ENCODE measurements at places on chromosomes 7 and 10. TPM values are rescaled to one million over a fixed set of nuclear protein-coding genes. Genes with fewer than 3 reads are reported as not detected.

The CRYGN gene
- 10.3 TPM for total RNA-seq

The IFIT1B gene
- 1.4 TPM for total RNA-seq

The AGAP5 gene
- total RNA-seq = 5.8 TPM

The OR6B1 gene
- total RNA-seq = not detected

- peak overlapping the region; percentile 16 for H3K4me3 ChIP-seq
- no peak overlapping the region for H3K27ac ChIP-seq
- H3K36me3 ChIP-seq = peaks cover 39% of the 10 kb centered on the region
Measured at GRCh38 chr10:133087045-133087678, 562 bp upstream of the ADGRA1 start.

DNA sequence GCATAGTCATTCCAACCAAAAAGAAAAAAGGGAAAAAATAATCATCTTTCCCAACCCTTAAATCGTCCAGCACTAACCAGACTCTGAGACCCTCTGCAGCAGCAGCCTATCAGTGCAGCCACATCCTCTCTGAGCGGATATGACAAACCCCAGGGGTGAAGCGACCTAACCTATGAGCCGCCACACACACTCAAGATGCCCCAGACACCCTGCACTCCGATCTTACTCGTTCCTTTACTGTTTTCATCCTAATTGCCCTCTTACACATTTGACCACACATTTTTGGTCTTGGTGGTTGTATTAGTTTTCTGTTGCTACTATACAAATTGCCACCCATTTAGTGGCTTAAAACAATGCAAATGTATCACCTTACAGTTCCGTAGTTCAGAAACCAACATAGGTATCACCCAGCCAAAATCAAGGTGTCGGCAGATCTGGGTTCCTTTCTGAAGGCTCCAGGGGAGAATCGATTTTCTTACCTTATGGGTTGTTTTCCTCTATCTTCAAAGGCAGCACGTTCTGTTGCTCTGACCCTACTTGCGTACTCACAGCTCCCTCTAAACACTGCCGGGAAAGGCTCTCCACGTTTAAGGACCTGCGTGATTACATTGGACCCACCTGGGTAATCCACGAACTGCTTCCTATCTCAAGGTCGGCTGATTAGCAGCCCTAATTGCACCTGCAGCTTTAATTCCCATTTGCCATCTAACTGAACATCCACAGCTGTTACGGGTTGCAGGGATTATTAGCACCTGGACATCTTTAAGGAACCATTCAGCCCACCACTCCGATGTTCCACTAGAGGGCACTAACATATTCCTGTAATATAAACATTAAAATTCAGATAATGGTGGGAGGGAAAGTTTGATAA, 37.3 kb upstream of the PRSS1 start:
- no peak overlapping the region for H3K27ac ChIP-seq
- no peak overlapping the region for H3K4me3 ChIP-seq
- H3K4me1 ChIP-seq = no peaks in the 10 kb centered on the region

GRCh38 chr10:101032637-101033224, 1.7 kb downstream of the SFXN3 start:
- peaks cover 48% of the 10 kb centered on the region for H3K4me1 ChIP-seq
- peak overlapping the region; percentile 88 for H3K27ac ChIP-seq
- peaks cover 15% of the 10 kb centered on the region for H3K27me3 ChIP-seq
- peak overlapping the region; percentile 86 for H3K4me3 ChIP-seq
- H3K36me3 ChIP-seq = peaks cover 26% of the 10 kb centered on the region

DNA sequence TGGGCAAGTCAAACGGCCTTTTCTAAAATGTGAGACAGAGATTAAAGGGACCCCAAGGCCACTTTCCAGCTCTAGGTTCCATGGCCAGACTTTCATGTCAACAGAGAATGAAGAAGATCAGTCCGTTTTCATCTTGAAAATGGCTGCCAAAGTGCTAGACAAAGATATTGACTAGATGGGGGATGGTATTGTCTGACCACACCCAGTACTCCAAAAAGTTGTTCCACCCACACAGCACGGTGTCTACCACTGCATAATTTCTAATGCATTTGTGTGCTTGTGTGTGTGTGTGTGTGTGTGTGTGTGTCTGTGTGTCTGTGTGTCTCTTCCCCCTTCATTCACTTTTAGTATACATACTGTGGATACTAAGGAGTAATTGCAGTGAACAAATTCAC, 1.3 kb downstream of the COL1A2 start:
- DNase-seq = no peak
- peaks cover 12% of the 10 kb centered on the region for H3K27me3 ChIP-seq
- peak overlapping the region; percentile 98 for H3K27ac ChIP-seq
- peaks cover 17% of the 10 kb centered on the region for H3K4me1 ChIP-seq

GRCh38 chr7:12570168-12570533, 369 bp upstream of the SCIN start:
- peak overlapping the region; percentile 49 for H3K4me3 ChIP-seq
- H3K4me1 ChIP-seq = peaks cover 13% of the 10 kb centered on the region
- peaks cover 24% of the 10 kb centered on the region for H3K27me3 ChIP-seq
- no peak for DNase-seq

- DNase-seq = no peak
- H3K27ac ChIP-seq = peak overlapping the region; percentile 29
- H3K36me3 ChIP-seq = peaks cover 28% of the 10 kb centered on the region
Measured at GRCh38 chr10:119831656-119832055, 41.0 kb downstream of the MCMBP start.

GRCh38 chr10:126977216-126977615, 72.0 kb downstream of the DOCK1 start:
- H3K27me3 ChIP-seq = no peaks in the 10 kb centered on the region
- no peak overlapping the region for H3K4me3 ChIP-seq
- no peak for DNase-seq
- peaks cover 4% of the 10 kb centered on the region for H3K4me1 ChIP-seq

DNA sequence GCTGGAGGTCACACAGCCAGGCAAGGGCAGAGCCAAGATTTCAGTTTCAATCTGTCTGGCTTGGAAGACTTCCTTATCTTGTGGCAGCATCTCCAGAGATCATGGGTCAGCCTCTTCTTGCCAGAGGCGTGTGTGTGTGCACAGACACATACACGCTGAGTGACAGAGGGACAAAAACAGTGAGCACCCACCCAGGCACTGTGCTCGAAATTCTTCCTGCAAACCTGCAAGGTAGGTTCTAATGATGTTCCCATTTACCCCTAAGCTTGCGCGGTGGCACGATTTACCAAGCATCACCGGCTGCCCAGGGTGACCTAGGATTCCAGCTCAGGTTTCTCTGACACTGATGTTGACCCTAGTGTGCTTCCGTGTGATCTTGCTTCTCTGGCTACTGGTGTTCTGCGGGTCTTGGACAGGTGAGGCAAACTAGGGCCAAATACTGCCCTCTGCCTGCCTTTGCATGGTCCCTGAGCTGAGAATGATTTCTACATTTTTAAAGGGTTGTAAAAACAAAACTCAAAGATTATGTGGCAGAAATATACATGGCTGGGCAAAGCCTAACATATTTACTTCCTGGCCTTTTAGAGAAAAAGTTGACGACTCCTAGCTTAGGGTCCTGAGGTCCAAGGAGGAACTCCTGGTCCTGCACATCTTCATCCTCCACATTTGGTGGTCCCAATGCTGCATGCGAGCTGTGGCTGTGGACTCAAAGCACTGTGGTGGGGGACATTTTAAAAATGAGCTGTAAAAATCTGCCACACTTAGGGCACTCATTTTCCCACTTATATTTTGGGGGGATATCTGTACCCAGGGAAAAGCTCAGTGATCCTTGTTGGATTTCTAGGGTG, 268.5 kb downstream of the RPS24 start:
- H3K4me3 ChIP-seq = peak overlapping the region; percentile 57
- H3K27me3 ChIP-seq = no peaks in the 10 kb centered on the region
- H3K4me1 ChIP-seq = peaks cover 21% of the 10 kb centered on the region
- peak overlapping the region; percentile 78 for H3K27ac ChIP-seq

DNA sequence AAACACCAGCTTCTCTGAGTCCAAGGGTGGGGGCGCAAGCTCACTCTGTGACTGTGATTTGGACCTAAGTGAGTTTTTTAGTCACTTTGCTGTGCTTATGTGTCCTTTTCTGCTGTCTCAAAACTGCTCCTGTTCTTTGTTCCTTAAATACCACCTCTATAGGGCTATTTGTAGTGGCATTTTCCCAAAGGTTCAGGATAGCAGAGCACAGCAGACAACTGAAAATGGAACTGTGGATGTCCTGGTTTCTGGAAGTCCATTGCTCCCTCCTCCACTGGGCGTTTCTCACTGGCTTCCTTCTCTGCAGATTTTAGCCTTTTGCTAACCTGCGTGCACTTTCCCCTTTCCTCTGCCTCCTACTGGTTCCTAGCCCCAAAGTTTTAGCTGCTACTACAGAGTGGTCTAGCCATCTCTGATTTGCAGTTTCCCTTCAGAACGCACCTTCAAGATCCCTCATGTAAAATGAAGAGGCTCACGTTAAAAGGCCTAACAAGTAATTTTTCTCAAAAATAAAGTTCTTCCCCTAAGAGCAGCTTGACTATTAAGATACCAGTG, 25.6 kb downstream of the BLVRA start:
- H3K36me3 ChIP-seq = peaks cover 18% of the 10 kb centered on the region
- no peak overlapping the region for H3K4me3 ChIP-seq
- H3K4me1 ChIP-seq = no peaks in the 10 kb centered on the region
- H3K27ac ChIP-seq = no peak overlapping the region
- no peak for DNase-seq
- H3K27me3 ChIP-seq = no peaks in the 10 kb centered on the region

DNA sequence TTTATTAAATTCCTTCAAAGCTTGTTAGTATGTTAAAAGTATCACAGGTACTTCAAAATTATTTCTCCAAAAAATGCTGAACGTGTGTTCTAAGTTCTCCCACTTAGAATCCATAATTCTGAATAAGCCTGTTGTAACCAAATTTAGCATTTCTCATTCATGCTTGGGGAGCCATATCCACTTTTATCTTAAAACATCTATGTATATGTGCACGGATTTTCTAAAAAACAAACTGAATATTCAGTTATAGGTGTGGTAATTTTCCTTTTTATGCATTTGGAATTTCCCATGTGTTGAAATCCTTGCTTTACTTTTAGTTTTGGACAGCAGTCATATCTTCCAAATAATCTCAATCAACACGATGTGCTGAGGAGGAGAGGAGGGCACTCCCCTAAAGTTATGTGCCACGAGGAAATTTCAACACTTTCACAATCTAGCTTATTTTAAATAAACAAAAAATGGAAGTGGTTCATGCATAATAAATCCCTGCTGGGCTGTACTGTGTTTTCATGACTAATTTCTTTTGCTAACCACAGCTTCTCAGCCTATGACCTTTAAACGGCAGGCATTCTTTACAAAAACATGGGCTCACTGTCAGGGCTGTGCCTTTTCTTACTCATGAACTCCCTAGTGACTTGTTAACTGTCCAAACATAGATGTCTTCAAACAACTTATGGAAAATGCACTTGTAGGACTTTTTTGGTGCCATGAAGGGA, 380.3 kb upstream of the SEMA3C start:
- DNase-seq = no peak
- no peaks in the 10 kb centered on the region for H3K4me1 ChIP-seq
- H3K27ac ChIP-seq = no peak overlapping the region
- H3K36me3 ChIP-seq = no peaks in the 10 kb centered on the region
- H3K4me3 ChIP-seq = no peak overlapping the region

- no peak overlapping the region for H3K4me3 ChIP-seq
- no peak for DNase-seq
- H3K4me1 ChIP-seq = no peaks in the 10 kb centered on the region
- H3K27ac ChIP-seq = no peak overlapping the region
Measured at GRCh38 chr7:15214976-15215375, 312.4 kb upstream of the DGKB start.

DNA sequence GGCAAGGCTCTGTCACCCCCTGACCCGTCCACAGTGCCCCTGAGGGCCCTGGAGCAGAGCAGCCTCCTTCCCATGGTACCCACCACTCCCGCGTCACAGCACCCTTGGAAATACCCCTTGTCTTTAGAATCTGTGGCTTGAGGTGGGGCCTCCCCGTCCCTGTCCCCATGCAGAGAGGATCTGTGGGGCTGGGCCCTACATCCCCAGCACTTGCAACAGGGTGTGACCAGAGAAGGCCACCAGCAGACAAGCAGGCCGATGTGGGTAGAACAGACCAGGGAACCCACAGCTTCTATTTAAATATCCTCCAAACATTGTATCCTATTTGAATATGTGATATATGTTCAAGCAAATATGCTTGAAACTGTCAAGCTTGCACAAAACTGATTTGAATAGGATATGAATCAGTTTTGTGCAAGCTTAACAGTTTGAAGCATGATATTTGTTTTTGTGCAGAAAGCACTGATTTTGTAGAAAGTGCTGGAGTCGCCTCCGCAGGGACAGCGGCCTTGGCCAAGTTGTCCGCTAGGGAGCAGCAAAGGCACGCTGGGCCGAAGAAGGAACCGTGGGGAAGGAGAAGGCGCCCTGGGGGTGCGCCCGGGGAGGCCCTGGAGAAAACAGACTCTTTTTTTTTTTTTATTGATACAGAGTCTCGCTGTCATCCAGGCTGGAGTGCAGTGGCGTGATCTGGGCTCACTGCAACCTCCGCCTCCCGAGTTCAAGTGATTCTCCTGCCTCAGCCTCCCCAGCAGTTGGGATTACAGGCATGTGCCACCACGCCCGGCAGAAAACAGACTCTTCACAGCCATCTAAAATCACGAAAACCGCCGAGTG, 2.2 kb downstream of the CFAP46 start:
- peaks cover 33% of the 10 kb centered on the region for H3K36me3 ChIP-seq
- H3K4me3 ChIP-seq = no peak overlapping the region
- H3K27me3 ChIP-seq = no peaks in the 10 kb centered on the region
- no peak overlapping the region for H3K27ac ChIP-seq
- no peak for DNase-seq

DNA sequence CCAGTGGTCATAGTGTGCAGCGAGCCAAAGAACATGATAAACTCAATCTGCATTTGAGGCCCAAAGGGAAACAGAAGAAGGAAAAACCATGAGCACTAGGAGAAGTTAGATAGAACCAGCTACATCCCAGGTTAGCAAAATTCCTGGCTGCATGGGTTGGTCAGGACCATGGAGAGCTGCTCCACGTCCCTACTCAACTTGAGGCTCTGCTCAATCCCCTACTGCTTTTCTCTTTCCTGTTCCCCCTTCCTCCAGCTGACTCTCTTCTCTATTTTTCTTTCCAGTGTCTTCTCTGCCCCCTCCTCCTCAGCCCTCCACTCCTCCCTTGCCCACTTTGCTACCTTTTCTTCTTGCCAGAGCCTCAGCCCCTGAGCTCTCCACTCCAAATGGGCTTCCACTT, 21.9 kb upstream of the VSIR start:
- no peaks in the 10 kb centered on the region for H3K27me3 ChIP-seq
- peaks cover 6% of the 10 kb centered on the region for H3K36me3 ChIP-seq
- H3K27ac ChIP-seq = no peak overlapping the region
- no peaks in the 10 kb centered on the region for H3K4me1 ChIP-seq

DNA sequence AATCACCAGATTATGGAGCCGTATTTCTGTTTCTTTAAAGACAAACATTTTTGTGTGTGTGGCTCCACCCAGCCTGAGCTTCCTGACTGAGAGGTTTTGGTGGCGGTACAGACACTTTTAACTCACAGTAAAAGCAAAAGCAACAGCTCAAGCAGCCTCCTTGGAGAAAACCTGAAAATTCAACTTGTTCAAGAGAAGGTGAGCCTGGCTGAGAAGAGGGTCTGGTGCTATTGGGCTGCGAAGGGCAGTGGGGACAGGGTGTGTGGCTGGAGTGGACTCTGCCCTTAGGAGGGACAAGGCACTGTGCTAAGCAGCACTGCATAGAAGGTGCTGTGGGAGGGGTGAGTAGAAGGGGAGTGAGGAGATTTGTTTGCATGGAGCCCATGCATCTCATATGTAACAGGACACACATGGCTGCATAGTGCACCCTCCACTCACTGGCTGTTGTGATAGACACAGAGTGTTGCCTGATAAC, at the start of gene GIMAP7:
Gene GIMAP7 (plus strand): TSS at position 125 of the 475 bp plus-strand sequence. CDS start 5,103 bp downstream, outside the sequence.
- no peaks in the 10 kb centered on the region for H3K4me1 ChIP-seq
- H3K4me3 ChIP-seq = peak within 1 kb of the TSS; percentile 24
- DNase-seq = no peak
- H3K27ac ChIP-seq = peak within 1 kb of the TSS; percentile 25
- H3K36me3 ChIP-seq = no peaks in the 10 kb centered on the region
